ENCODE measurements at places on chromosomes 5 and 9.

DNA sequence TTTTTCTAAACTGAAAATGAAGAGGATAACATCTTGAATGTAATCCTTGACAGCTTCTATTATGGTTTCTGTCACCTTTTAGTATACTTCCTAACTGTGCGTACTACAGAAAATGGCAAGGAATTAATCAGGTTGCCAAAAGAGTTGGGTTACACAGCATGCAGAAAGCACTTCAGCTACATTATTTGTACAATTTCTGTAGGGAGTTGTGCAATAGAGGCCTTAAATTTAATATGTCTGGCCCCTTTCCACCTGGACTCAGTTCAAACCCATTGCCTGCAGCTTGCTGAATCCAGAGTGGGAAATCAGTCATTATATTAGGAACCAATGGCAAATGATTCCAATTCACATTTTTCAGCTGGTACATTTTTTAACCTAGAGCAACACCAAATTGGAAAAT is 549.7 kb downstream of the CSNK1G3 start:
- peak; percentile 72 for DNase-seq

DNA sequence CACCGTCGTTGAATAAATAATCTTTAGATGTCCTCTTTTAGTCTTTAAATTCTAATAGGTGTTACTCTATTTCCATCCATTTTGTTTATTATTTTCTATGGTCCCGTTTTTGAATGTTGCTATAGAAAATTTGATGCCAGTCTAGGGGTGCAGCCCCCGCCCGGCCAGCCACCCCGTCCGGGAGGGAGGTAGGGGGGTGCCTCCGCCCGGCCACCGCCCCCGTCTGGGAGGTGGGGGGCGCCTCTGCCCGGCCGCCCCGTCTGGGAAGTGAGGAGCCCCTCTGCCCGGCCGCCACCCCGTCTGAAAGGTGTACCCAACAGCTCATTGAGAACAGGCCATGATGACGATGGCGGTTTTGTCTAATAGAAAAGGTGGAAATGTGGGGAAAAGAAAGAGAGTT is 2372.2 kb upstream of the WWC1 start:
- no peak for DNase-seq

DNA sequence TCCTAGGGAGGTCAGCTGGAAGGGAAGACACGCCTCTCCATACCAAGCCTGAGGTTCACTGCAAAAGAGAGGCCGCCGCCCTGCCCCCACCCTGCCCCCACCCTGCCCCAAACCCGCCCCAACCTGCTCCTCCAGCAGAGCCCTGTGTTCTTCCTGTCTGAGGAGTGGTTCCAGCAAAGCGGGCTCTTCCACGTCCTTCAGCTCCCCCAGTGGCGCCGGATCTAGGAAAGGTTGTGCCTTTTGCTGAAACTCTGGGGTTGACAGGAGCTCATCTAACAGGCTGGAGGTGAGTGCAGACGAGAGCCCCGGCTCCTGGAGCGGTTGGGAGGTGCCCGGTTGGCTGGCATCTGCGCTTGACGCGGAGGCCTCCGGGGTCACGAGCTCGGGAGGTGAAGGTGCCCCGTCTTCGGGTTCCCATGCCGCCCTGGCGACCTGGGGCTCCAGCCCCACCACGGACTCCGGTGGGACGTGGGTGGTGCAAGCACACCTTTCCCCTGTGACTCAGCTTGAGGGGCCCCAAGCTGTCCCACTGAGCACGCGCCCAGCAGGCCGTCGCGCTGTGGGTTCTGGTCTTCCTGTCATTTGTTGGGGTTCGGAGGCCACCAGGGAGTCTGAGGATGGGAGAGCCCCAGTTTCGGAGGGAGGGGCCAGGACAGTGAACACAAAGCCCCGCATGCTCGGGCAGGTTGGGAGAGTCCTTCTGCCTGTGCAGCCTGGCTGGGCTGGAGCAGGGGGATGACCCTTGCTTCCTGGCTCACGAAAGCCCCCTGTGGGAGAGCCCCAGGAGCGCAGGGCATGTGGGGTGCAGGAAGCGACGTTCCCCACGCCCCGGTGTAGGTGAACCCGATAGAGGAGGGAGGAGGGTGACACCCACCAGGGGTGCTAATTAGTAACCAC is 1467.1 kb downstream of the FOXD4L5 start:
- no peak for DNase-seq

GRCh38 chr9:136726631-136727191 is 14.3 kb downstream of the DIPK1B start:
- DNase-seq: peak; percentile 67

- no peak for DNase-seq
Observed at GRCh38 chr5:34583167-34583566, 73.0 kb upstream of the RAI14 start.

DNA sequence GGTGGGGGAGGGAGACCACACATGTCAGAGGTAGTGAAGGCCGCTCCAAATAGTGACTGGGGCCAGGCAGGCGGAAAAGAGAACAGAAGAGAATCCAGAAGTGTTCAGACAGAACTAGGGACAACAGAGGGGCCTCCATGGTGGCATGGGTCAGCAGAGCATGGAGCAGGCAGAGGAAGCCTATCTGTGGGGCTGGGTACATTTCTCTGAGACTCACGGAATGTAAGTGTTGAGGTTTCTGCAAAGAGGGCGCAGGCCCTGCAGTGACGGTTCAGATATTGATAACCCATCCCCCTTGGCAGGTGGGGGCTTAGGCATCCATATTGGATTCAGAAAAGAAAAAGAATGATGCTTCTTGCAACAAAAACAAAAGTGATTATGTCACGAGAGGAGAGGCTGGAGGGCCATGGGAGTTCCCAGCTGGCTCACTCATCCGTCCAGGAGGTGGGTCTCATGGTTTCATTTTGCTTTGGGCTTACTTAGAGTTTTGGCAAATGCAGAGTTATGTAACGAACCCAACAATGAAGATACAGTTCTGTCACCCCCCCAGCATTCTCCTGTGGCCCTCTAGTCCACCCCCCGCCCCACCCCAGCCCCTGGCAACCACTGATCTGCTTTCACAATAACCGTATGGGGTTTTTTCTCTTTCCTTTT is 5.4 kb upstream of the RMND5B start:
- no peak for DNase-seq

- DNase-seq: no peak
Observed at GRCh38 chr5:174425271-174425963, 299.0 kb upstream of the MSX2 start.

- DNase-seq: no peak
Observed at GRCh38 chr5:132463811-132464155, 26.8 kb downstream of the IRF1 start.

- DNase-seq: no peak
Observed at GRCh38 chr5:13957032-13957645, 12.7 kb upstream of the DNAH5 start.

DNA sequence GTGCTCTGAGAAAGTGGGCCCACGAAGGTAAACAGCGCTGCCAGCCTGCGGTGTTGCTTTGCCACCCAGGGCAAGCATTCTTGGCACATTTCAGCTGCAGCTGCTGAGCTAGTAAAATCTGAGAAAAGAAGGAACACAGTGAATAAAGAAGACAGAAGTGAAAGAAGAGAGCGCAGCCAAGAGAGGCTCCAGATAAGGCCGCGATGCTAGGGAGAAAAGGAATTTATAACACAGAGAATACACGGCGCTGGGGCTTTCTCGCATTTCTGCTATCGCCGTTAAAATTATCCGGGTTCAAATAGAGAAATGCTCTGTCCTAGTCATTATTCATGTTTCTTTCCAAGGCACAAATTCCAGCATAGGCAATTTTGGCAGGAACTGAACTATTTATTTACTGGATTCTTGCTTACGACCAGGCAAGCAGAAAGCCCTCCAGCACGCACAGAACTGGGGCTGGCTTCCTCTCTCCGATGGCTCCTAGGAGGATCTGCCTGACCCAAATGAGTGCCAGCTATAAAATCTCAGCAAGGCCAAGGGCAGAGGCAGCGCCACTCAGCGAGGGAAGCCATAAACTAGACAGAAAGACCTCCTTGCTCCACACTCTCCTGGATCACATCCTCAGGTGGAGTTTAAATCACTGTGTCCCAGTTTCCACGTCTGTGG is 111.2 kb downstream of the ATPSCKMT start:
- no peak for DNase-seq

DNA sequence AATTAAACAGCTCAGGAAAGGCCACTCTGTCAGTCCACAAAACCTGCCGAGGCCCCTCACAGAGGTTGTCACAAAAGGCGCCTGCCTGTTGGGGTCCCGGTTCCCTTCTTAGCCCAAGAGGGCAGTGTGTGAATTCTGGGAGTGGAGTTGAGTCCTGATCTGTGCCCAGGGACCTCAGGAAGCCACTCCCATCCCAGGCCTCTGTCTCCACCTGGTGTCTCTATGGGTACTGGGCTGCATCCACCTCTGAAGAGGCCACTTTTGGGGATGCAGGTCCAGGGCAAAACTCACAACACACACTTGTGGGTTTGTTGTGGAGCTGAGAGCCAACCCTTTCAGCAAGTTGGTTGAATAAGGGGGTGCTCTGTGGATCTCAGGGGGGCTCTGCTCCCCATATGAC is 74.3 kb upstream of the STXBP1 start:
- DNase-seq: no peak

GRCh38 chr5:99453196-99453595 is 524.4 kb upstream of the CHD1 start:
- no peak for DNase-seq

GRCh38 chr9:116546711-116547581 is 140.2 kb upstream of the TRIM32 start:
- DNase-seq: no peak

DNA sequence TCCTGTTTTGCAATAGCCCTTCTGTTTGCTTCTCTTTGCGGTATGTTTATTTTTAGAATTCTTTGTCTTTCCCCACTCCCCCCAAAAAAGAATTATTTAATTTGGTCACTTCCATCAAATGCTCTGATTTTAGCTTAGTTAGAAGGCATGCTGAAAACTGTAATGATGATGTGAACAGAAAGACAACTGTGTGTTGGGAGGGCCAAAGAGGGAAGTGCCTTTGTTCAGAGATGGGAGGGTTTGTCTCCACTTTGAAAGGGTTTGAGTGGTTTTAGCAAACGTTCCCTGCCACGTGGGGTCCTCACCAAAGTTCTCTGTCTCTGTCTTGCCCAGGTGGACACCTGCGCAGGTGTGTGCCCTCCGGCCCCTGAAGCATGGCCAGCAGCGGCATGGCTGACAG is 41.9 kb downstream of the SYK start:
- no peak for DNase-seq

- DNase-seq: peak; percentile 42
Observed at GRCh38 chr9:107351382-107352045, 68.4 kb downstream of the RAD23B start.

DNA sequence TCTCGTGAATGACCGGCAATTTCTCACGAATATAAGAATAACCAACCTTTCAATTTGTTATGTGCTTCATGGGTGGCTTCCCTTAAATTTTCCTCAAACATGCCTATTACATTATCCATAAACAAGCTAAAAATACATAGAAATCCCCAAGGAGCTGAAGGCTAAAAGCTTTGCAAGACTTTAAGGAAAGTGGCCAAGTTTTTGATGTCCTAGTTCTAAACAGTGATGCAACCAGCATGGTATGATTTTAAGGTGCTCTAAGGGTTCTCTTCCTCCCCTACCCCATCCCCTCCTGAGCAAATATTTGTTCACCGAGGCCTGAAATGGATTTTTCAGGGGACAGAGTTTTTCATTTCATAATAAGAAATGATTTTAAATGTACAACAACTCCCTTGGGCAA is 79.8 kb downstream of the RGS7BP start:
- DNase-seq: no peak

DNA sequence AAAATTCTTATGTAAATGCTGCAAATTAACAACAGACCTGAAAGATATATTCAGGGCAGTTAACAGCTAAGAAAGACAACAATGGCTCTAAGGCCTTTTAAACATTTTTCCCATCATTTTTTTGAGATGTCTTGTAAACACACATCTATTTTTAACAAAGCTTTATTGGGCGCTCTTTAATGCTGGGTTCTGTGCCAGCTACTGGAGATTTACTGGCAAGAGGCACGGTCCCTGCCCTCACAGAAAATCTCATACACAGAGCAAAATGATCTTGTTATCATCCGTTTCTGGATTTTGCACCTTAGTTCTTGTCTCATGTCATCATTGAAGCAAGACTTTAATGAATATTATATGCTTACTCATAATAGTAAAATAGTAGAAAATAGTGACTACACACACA is 1022.3 kb upstream of the WWC1 start:
- DNase-seq: no peak

DNA sequence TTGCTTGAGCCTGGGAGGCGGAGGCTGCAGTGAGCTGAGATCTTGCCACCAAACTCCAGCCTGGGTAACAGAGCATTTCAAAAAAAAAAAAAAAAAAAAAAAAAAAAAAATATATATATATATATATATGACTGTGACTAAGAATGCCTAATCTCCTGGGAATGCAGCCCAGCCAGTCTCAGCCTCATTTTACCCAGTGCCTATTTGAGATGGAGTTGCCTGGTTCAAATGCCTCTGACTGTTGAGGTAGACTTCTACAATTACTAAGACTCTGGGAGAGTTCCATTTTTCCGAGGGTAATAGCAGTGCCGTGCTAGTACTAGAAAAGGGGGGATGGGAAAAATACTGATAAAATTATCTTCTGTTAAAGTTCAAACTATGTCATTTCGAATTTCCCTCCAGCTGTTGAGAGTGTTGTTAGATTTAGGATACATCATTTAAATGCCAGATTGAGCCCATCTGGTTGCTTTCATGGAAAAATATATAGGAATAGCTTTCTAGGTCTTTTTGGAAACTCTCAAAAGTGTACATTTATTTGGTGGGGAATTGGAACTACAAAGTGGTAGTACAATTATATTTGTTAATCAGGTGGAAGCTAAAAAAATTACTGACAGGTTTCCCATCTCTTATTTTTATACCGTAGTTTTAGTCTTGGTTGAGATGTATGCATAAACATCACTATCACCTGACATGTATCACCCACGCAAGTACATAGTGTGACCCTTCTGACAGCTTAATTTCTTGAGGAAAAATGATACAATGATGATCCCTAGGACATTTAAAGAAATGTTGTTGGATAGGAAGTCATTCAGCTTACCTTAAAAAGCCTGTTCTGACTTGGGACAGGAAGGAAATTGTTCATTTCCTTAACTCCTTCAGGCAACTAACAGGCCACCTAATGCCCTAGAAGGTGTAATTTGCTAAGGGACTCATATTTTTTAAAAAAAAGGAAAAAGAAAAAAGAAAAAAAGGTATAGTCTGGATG is 214.9 kb downstream of the ADAMTSL1 start:
- DNase-seq: no peak

GRCh38 chr5:179130101-179130681 is 70.0 kb downstream of the ZNF354C start:
- DNase-seq: no peak

GRCh38 chr5:83586874-83587776 is 115.6 kb downstream of the VCAN start:
- no peak for DNase-seq

All from LNCaP clone FGC (cell line).